Panc1 (cell line): ENCODE measurements at places on chromosomes 3 and 15. TPM values are rescaled to one million over a fixed set of nuclear protein-coding genes. Genes with fewer than 3 reads are reported as not detected.

- DNase-seq: no peak
Measured at GRCh38 chr3:55579496-55579895, 92.4 kb upstream of the WNT5A start.

- DNase-seq: no peak
Measured at GRCh38 chr3:27584874-27585273, 100.7 kb upstream of the SLC4A7 start.

DNA sequence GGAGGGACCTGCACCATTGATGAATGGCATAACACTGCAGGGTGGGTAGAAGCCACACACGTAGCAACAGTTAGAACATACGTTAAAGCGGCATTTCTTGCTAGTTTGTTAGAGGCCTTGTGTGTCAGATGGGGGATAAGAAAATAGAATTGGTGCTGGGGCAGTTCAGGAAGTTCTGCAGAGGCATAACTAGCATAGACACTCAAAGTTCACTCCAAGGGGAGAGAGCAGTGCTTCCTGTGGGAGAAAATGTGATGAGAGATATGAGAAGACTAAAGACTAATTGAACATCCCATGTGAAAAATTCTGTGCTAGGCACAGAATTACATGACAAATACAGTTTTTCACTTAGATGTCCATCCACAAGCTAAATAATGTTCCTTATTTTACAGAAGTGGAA lies 327.1 kb downstream of the ZNF621 start:
- no peak for DNase-seq

- no peak for DNase-seq
Measured at GRCh38 chr15:74648051-74648842, 32.6 kb downstream of the CLK3 start.

- DNase-seq: no peak
Measured at GRCh38 chr15:101255615-101256241, 3.9 kb upstream of the CHSY1 start.

- peak; percentile 15 for DNase-seq
Measured at GRCh38 chr3:67790043-67790442, 135.6 kb upstream of the SUCLG2 start.

GRCh38 chr3:187878772-187879518 lies 133.7 kb upstream of the BCL6 start:
- DNase-seq: no peak

DNA sequence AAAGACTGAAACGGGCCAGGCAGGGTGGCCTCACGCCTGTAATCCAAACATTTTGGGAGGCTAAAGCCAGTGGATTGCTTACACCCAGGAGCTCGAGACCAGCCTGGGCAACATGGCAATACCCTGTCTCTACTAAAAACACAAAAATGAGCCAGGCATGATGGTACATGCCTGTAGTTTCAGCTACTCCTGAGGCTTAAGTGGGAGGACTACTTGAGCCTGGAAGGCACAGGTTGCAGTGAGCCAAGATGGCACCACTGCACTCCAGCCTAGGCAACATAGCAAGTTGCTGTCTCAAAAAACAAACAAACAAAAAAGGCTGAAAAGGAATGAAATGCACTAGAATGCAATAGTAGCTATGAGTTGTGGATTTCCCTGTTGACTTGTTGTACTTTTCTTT lies 94.7 kb downstream of the STAG1 start:
- DNase-seq: no peak

DNA sequence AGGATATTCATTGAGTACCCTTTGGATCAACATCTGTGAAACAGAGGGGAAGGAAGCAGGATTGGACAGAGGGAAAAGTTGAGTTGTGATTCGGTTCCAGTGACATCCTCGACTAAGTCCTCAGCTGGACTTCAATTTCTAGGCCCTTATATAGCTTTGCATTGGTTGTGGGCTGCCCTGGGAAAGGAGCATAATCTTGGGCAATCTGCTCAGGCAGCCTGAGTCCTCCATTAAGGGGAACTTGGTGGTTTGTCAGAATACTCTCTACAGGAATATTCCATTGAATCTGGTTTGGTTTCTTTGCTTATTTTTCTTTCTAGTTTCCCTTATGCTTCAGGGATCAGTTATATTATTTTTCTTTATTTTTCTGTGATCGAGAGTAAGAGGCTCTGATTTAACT lies 94.1 kb downstream of the TCF12 start:
- no peak for DNase-seq

GRCh38 chr15:94894056-94894455 lies 662.7 kb downstream of the MCTP2 start:
- no peak for DNase-seq

- no peak for DNase-seq
Measured at GRCh38 chr3:120850381-120851295, 57.4 kb upstream of the STXBP5L start.

GRCh38 chr3:27034255-27034654 lies 334.9 kb downstream of the NEK10 start:
- no peak for DNase-seq

DNA sequence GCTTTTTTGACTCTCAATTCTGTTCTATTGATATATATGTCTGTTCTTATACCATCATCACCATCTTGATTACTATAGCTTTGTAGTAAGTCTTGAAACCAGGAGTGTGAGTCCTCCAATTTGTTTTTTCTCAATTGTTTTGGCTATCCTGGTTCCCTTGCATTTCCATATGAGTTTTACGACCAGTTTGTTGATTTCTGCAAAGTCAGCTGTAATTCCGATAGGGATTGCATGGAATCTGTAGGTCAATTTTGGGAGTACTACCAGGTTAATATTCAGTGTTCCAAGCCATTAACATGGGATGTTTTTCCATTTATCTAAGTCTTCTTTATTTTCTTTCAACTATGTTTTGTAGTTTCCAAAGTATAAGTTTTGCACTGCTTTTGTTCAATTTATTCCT lies 27.0 kb downstream of the PGBD4 start:
- DNase-seq: no peak

DNA sequence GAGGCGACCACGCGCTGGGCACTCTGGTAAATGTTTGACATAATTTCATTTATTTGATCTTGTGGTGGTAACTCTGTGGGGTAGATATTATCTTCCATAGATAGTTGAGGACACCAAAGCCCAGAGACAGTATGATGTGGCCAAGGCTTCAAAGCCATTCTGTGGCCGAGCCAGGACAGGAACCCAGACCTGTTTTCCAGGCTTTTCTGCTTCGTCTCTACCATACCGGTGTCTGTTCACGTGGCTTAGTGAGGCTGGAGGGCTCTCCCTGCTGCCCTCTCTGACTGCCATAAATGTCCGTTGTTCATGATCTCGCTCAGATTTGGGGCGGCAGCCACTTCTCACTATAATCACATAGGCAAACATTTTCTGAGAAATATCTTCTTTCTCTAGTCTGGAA lies 134.7 kb downstream of the PEX5L start:
- no peak for DNase-seq

DNA sequence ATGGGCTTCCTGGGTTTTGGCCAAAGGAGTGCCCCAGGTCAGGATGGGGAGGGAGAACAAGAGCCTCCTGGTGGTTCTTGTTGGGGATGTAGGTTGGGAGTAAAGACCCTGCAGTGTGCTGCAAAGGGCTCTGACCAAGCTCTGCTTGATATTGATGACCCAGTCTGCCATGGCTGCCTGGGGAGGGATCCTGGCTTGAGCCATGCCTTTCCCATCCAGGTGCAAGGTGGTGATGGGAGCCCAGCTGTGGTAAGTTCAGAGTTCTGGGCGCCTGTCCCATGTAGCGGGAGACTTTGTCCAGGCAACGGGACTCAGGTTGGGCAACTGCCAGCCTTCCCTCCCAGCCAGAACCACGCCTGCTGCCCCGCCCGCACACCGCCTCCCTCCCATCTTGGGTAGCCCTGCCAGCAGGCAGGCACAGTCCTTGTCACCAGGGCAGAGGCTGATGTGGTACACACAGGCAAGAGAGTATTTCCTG lies 2.6 kb downstream of the GNAI2 start:
- DNase-seq: no peak

GRCh38 chr3:122407946-122408345 lies 7.9 kb downstream of the WDR5B start:
- DNase-seq: no peak

DNA sequence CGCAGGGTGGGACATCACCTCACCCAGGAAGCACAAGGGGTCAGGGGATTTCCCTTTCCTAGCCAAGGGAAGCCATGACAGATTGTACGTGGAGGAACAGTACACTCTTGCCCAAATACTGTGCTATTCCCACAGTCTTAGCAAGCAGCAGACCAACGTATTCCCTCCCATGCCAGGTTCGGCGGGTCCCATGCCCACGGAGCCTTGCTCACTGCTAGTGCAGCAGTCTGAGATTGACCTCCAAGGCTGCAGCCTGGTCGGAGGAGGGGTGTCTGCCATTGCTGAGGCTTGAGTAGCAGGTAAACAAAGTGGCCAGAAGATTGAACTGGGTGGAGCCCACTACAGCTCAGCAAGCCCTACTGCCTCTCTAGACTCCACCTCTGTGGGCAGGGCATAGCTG lies 39.0 kb downstream of the ALDH1A2 start:
- no peak for DNase-seq

The TXNRD3 gene
- total RNA-seq: 17.2 TPM

The C3orf70 gene
- total RNA-seq: 0.10 TPM

The VEPH1 gene
- 0.51 TPM for total RNA-seq

The ACVR2B gene
- 2.8 TPM for total RNA-seq

The APBA2 gene
- total RNA-seq: 0.31 TPM
